ENCODE measurements at places on chromosomes 16 and 17. TPM values are rescaled to one million over a fixed set of nuclear protein-coding genes. Genes with fewer than 3 reads are reported as not detected.

GRCh38 chr17:58153046-58153445 is 4.9 kb downstream of the OR4D1 start:
- H3K4me3 ChIP-seq = peak overlapping the region; percentile 12
- peak; percentile 35 for DNase-seq
- H3K27me3 ChIP-seq = no peaks in the 10 kb centered on the region
- peak overlapping the region; percentile 75 for H3K27ac ChIP-seq

DNA sequence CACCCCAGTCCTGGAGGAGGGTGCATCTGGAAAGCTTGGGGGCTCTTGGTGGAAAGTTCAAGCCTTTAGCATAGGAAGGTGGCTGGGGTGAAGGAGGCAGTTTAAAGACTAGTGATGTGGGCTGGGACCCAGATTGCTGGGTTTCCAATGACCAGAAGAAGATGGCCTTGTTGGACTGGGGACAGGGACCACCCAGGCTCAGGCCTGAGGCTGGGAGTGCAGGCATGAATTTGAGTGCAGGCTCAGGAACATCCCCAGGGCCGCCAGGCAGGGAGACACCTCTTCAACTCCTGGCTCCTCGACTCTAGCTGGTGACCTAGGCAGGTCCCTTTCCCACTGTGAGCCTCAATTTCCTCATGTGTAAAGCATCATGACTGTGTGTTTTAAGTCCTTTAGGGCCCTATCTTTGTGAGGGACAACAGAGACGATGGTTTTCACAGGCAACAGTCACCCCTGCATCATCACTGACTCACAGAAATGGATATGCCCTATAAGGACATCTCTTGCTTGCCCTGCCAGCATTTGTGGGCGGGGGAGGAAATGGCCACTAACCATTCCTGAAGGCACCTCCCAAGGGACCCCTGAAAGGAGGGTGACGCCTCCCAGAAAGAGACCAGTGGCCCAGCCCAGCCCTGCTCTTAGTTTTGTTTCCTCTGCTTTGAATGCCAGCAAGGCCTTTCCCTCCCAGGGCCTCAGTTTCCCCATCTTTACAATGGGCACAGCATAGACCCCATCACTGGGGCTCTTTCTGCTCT is 11.1 kb downstream of the NLRC5 start:
- H3K4me3 ChIP-seq = peak overlapping the region; percentile 9
- H3K27me3 ChIP-seq = no peaks in the 10 kb centered on the region
- DNase-seq = peak; percentile 60
- H3K27ac ChIP-seq = peak overlapping the region; percentile 89
- peaks cover 89% of the 10 kb centered on the region for H3K4me1 ChIP-seq

Gene FOXN1
- not detected for total RNA-seq

DNA sequence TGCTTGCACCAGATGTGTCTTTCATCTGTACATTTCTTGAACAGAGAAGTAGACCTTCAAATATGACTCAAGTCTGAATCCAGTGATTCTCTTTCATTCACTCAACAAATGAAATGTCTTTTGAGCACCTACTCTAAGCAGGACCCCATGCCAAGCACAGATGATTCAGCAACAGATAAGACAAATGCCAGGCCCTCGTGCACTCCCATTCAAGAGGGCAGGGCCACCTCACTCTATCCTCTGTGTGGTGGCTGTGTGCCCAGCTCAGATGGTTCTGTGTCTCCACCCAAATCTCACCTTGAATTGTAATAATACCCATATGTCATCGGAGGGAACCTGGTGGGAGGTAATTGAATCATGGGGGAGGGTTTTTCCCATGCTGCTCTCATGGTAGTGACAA is 74.1 kb upstream of the NKD1 start:
- H3K4me1 ChIP-seq = peaks cover 13% of the 10 kb centered on the region
- no peak for DNase-seq
- no peak overlapping the region for H3K27ac ChIP-seq
- no peaks in the 10 kb centered on the region for H3K36me3 ChIP-seq

DNA sequence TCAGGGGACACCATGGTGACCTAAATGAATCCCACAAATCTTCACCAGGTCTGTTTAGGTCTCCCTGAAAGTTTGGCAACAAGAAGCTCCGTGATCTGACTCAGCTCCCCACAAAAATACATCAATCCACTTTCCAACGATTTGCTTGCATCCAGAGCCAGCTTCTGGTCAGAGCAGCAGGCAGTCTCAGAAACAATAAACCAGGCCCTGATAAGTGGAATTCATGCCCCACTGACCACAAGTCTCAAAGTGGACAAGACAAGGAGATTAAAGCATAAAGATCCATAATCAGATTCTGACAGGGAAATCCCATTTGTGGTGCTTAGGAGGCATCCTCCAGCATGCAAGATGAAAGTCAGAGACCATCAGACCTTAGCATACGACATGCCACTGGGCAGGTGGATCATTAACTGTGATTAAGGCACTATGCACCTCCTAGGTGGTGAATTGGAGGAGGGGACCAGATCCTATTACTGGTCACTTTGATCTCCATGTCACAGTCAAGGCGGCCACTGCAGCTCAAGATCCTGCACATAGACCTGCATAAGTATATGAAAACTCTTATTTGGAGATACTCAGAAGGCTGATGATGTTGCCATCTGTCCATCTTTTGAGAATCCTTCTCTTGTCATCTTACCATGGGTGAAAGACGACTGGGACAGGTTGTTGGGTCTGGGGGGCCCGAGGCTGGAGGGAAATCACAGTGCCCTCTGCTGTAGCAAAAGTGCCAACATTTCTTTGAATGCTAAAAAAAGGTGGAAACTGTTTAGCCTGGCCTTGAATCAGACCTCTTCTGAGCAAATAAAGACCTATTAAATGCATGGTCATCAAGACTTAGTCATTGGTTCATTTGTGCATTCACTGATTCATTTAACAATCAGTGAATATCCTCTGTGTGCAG is 309.2 kb upstream of the CCL2 start:
- H3K27me3 ChIP-seq = peaks cover 3% of the 10 kb centered on the region
- H3K4me3 ChIP-seq = no peak overlapping the region
- no peak for DNase-seq

Data from activated naive CD8-positive, alpha-beta T cell treated with anti-CD3 and anti-CD28 coated beads for 36 hours (primary cell).